Hepatic stellate cell (primary cell): ENCODE measurements at places on chromosomes 12 and 14.

DNA sequence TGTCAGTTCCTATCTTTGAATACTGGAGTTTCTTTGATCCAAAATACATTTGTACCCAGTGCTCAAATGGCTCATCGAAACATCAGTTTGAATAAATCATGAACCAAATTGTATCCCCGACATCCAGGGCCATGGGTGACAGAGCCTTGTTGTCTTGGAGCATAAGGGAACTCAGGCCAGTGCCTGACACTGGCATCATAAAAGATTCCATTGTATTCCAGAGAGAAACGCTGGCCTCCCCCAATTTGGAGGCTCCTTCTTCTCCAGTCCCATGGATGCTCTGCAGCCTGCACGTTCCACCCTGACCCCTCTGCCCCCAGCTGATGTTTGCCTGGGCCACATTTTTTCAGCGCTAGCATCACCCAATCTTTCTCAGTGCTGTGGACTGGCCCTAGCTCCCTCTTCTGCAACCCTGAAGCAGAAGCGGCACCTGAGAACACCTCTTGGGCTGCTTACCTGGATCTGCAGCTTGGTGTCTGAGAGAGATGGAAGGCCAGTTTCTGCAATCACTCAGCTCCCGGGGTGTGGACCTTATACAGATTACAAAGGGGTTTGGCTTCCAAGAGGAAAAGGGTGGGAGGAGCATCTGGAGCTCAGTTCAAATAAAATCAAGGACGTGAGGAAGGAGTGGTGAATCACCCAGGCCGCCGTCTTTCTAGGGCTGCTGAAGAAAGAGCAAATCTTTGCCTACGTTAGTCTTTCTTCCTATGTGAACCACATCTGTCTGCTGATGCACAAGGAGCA lies at the start of gene RNASE1:
TSS of gene RNASE1 (minus strand) at position 504 of the 744 bp plus-strand sequence. CDS start 776 bp downstream, outside the sequence.
- no peak for DNase-seq

DNA sequence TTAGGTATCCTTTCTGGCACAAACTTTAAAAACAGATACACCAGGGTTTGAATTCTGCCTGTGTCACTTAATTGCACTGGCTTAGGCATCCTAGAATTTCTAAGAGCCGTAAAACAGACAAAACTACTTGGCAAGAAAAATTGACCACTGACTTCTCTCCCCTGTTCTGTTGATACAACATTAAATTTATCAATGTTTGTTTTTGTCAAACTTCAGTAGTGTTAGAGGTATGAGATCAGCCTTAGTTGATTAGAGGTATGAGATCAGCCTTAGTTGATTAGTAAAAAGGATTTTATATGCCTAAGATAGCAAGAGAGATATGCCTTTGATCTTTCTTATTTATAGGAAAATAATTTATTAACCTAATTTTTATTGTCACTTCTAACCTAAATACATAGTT lies 283.2 kb downstream of the FBXL14 start:
- DNase-seq = no peak

- no peak for DNase-seq
Measured at GRCh38 chr12:112527082-112527481, 108.3 kb downstream of the PTPN11 start.

DNA sequence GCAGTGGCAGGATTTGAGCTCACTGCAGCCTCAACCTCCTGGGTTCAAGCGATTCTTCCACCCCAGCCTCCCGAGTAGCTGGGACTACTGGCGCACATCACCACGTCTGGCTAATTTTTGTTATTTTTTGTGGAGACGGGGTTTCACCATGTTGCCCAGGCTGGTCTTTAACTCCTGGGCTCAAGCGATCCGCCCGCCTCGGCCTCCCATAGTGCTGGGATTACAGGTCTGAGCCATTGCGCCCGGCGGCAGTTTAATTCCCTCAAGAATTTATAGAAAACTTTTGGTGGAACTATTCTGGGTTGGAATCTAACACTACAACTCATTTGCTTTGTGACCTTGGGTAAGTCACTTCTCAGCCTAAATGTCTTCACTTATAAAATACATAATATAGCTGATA lies 1.8 kb upstream of the SP1 start:
- DNase-seq = no peak

- peak; percentile 61 for DNase-seq
Measured at GRCh38 chr12:56565510-56566101, 44.0 kb downstream of the RBMS2 start.

GRCh38 chr14:83913476-83913875 lies 1616.5 kb upstream of the FLRT2 start:
- no peak for DNase-seq

DNA sequence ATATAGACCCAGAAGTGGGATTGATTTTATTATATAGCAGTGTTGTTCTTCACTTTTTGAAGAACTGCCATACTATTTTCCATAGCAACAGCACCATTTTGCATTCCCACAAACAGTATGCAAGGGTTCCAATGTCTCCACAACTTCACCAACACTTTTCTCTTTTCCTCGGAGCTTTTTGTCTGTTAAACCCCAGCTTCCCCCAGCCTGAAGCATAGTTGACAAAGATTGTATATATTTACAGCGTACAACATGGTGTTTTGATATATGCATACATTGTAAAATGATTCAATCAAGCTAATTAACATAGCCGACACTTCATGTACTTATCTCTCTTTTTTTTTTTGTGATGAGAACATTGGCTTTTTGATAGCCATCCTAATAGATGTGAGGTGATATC lies 357.1 kb downstream of the APAF1 start:
- DNase-seq = no peak

DNA sequence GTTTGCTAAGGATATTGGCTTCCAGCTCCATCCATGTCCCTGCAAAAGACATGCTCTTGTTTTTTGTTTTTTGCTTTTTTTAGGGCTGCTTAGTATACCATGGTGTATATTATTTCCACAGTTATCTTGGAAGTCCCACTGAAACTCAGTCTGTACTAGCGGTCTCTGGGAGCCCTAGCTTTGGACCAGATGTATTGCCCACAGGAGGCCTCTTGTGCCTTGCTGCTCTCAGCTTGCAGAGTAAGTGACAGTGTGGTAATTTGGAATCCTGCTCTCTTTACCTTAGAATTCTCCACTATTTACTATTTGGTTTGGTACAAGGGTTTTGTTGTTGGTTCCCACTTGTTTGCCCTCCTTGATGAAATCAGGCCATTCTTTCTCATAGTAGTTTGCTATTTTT lies 1022.9 kb downstream of the LRFN5 start:
- no peak for DNase-seq

GRCh38 chr14:22026527-22026926 lies 352.9 kb upstream of the OR4E1 start:
- DNase-seq = no peak

- no peak for DNase-seq
Measured at GRCh38 chr12:120581998-120582397, 796 bp upstream of the POP5 start.

DNA sequence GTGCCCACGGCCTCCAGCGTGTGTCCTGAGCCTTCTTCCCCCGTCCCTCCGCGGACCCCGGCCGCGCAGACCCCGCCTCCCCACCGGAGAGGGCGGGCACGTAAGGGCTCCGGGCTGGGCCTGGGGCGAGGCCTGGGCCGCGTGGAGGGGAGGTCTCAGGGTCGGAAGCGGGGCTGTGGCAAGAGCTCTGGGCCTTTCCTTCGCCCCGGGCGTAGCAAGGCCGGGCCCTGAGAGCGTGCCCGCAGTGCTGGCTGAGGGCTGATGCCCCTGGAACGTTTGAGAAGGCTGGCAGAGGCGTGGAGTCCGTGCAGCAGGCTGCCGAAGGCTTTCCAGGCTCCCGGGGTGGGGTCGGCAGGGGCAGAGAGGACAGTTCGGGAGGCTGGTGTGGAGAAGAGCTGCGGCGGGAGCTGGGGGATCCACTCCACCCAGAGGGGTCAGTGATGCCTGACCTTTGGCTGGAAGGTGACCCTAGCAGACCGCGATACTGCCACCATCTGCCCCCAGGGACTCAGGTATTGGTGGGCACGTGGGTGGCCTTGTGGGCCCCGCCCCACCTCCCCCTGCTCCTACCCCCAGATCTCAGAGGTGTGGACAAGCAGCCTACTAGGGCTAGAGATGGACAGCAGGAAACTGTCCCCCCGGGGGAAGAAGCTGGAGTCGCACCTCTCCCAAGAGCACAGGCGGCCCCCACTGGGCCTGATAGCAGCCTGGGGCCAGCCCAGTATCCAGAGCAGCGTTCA lies 558 bp downstream of the TEX22 start:
- no peak for DNase-seq

GRCh38 chr12:117583677-117584225 lies 222.3 kb upstream of the NOS1 start:
- DNase-seq = no peak

GRCh38 chr12:12214635-12215131 lies 52.2 kb downstream of the LRP6 start:
- DNase-seq = no peak

DNA sequence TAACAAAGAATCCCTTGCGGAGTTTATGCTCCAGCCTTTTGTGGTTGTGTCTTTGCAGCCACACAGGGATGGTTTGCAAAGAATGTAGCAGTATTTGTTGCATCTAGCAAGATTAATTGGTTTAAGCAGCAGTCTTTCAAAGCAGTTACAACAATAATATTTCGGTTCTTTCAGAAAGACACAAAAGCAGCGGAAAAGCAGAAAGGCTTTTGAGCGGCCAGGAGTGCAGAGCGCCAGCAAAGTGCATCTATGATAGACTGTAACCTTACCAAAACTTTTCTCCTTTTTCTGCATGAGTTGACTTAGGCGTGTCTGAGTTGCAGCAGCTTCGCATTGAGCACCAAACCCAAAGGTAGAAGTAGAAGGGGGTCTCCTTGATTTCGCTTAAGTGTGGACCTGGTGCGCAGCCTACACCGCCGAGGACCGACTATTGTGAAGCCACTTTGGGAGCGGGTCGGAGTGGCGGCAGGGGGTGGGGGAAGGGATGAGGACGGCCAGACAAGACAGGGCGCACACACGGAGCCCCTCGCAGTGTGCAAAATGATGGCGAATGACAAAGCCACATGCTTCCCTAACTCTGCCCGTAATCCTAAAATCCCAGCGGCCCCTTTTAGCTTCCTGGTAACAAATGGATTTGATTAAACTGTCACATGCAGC lies 1.2 kb downstream of the LMO3 start:
- DNase-seq = no peak

- DNase-seq = no peak
Measured at GRCh38 chr12:82504409-82504808, 146.1 kb downstream of the METTL25 start.

GRCh38 chr12:124921200-124922031 lies 7.0 kb upstream of the UBC start:
- peak; percentile 24 for DNase-seq

DNA sequence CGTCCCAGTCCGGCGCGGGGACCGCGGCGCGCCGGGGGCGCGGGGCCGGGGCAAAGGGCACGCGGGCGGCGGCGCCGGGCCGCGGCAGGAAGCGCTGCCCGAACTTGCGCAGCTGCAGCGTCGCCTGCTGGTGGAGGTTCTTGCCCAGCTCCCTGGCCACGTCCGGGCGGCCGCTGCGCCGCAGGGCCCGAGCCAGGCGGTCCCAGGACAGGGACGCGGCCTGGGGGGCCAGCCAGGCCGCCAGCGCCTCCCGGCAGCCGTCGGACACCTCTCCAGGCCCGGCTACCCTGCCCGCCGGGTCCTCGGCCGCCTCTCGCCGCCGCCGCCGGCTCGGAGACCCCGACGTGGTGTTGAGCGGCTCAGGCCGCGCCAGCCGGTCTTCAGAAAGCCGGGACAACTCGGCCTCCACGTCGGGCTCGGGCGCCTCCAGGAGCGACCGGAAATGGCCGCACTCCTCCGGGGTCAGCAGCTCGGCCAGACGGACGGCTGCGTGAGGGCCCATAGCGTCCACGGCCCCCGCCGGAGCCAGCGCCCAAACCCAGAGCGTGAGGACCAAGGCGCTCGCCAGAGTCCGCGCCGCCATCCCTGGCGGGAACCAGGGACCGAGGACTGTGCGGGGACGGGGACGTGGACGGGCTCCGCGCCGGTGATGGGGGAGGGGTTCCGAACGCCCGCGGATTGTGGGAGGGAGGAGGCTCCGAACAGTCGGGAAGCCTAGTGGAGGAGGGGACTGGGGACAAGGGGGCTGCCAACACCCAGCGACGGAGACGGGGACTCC lies 34.0 kb downstream of the FIGNL2 start:
- peak; percentile 86 for DNase-seq

GRCh38 chr14:96790706-96791105 lies 6.5 kb upstream of the VRK1 start:
- DNase-seq = no peak

DNA sequence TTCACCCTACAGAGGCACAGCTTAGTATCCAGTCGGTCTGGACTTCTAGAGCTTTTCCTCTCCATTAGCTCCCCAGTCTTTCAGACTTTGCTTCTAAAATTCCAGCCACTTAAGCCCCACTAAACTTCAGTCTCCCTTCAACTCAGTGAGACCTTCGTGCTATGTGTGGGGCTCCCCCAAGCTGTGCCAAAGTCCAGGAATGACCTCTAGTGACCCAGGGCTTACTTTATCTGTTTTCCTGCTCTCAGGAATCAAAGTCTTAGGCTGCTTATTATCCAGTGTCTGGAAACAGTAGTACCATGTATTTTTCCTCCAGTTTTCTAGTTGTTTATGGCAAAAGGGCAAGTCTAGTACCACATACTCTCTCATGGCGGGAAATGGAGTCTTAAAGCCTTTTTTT lies 77.8 kb downstream of the IFT43 start:
- DNase-seq = no peak

GRCh38 chr12:44876544-44877410 lies 662 bp upstream of the NELL2 start:
- DNase-seq = peak; percentile 16

DNA sequence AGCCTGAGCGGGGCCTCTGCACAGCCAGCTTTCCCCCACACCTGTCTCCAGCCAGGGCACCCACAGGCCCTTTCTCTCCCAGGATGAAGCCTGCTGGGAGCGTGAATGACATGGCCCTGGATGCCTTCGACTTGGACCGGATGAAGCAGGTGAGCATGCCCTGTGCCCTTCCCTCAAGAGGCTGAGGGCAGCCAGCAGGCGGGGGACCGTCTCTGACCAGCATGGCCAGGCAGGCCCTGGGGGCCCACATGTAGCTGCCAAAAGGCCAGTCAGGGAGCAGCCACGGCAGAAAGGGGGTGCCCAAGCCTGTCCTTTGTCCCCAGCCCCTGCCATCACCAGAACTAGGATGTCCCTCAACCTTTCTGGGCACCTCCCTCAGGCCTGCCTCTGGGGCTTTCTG lies 18.3 kb downstream of the DEGS2 start:
- DNase-seq = no peak

GRCh38 chr14:60349663-60350365 lies 100.8 kb downstream of the PPM1A start:
- peak; percentile 24 for DNase-seq
